ENCODE measurements at places on chromosomes 7 and 10.

GRCh38 chr7:3154881-3155494 is 111.3 kb upstream of the CARD11 start:
- DNase-seq: no peak

GRCh38 chr7:54888734-54889082 is 129.7 kb upstream of the SEC61G start:
- no peak for DNase-seq

DNA sequence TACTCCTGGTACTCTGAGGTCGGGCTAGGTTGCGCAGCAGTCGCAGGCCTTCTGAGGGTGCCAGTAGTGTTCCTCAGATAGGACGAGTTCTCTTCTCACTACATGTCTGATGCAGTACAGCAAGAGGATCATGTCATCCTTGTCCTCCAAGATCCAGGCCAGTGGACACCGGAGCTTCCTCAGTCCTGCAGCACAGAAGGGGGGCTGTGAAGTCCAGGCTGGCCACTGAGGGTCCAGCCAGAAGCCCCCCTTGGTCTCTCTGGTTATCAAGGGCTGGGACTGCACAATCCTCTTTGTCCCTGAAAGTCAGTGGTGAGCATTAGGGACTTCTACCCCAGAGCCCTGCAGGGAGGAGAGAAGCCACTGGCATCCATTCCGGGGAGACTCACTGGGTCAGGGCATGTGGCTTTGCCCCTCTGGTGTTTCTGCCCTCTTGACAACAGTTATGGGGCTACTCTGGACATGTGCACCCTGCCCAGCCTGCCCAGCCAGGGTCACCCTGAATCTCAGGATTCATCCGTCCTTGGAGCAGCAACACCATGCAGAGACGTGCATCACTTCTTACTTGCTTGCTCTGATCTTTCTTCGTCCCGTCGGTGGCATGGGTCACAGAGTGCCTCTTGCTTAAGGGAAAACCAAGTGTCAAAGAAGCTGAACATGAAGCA is 125.7 kb downstream of the ADCY1 start:
- DNase-seq: no peak

GRCh38 chr7:111172564-111173257 is 81.8 kb downstream of the LRRN3 start:
- no peak for DNase-seq

DNA sequence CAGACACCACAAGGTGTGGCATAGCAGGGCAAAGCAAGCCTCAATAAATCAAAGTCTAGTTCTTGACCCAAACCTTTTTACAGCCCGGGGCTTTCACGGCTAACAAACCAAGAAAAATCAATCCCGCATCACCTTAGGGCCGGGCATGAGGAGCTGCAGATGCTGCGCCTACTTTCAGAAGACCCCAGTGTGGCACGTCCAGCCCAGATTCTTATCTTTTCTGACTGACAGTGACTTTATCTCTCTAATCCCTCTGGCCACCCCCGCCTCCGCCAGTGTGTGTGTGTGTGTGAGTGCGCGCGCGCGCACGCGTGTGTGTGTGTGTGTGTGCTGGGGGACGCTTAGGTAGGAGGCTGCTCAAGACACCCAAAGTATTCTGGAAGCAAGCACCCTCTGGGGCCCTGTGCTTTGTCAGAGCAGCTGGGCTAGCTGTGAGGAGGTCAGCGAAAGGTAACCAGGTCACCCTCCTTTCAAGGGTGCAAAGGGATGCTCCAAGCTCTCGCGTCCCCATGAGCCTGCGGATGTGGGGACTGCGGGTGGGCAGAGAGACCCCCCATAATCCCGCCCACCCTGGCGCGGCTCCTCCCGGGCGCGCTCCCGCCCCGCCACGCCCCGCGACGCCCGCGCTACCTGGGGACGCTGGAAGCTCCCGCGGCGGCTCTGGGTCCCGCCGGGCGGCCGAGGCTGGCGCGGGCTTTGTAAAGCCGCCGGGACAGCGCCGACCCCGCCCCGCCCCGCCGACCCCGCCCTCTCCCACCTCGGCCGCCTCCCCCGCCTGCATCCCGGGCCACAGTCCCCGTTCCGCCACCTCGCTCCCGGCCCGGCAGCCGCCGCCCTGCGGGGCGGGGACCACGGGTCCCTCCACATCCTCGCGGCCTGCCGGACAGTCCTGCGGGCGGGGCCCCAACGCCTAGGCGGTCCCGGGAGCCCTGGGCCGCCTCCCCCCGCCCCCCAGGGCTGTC is 57.1 kb upstream of the RHOBTB1 start:
- peak; percentile 33 for DNase-seq

DNA sequence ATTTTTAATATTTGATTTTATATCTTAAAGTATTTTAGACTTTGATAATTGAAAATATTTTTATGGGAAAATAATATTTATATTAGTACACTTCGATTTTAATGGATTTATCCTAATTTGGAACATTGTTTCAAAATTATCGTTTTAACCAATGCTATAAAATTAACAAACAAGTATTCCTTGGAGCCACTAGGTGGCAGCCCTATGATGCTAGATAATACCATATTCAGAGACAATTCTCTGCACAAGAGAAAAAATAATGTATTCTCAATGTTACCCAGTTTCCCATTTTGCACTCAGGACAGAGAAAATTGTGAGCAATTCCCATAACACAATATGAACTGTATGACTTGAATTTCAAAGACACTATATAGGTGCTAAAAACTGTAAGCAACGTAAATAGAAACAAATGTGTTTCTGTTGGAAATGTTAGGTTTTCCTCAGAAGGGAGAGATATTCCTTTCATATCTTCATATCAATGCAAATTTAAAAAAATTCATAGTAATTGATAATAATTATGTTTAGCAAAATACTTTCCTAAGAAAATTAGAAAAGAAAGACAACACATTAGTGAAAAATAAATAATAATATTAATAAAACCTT is 237.8 kb downstream of the SEMA3E start:
- peak; percentile 38 for DNase-seq

- DNase-seq: no peak
These were observed 34.8 kb downstream of the JMJD1C start for GRCh38 chr10:63430999-63431356.

DNA sequence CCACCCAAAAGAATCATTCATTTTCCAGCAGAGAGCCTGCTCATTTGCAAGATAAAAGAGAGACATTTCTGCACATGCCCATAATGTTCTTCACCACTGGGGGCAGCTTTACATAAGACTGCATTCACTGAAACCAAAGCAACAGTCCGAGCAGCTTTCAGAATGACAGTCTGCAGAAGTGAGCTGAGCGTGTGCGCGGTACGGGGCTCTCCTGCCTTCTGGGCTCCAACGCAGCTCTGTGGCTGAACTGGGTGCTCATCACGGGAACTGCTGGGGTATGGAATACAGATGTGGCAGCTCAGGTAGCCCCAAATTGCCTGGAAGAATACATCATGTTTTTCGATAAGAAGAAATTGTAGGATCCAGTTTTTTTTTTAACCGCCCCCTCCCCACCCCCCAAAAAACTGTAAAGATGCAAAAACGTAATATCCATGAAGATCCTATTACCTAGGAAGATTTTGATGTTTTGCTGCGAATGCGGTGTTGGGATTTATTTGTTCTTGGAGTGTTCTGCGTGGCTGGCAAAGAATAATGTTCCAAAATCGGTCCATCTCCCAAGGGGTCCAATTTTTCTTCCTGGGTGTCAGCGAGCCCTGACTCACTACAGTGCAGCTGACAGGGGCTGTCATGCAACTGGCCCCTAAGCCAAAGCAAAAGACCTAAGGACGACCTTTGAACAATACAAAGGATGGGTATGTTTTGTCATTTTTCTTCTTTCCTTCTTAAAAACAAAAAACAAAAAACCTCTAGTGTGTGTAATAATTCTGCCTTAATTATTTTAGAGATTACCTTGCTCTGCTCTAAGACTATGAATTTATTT is at the start of gene LRRTM3:
Gene LRRTM3 (plus strand): TSS at position 141 of the 820 bp plus-strand sequence.
- peak; percentile 17 for DNase-seq

DNA sequence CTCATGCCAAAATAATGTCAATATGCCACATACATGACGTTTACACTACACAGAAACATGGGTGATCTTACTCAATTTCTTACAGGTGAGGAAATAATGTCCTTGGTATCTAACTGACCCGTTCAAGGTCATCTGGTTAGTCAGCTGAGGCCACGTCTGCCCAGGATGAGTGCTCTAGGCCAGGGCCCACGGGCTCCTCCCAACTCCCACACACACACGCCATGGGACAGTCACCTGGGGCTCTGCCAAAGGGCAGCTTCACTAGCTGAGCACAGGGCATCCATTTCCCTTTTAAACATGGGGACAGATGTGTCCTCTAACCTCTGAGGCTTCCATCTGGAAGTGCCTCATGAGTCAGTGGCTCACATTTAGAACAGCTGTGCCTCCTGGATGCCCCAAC is 123.9 kb downstream of the TNS3 start:
- peak; percentile 62 for DNase-seq

Measured in NCI-H2171 (cell line).